ENCODE measurements at places on chromosomes 13 and 19.
A peak's percentile ranks its signal among the peaks of the same experiment; 100 is the strongest.

DNA sequence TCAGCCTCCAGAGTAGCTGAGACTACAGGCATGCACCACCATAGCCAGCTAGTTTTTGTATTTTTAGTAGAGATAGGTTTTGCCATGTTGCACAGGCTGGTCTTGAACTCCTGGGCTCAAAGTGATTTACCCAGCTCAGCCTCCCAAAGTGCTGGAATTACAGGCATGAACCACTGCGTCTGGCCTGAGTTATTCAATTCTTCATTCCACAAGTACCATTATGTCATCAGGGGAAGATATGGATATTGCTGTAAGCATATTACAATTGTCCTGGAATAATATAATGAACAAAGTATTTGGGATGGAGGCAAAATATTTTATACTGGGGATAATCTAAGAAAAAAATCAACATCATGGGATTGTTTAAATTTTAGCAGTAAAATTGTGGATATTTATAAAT, 646.0 kb upstream of the SLITRK6 start:
- DNase-seq: peak; percentile 6

DNA sequence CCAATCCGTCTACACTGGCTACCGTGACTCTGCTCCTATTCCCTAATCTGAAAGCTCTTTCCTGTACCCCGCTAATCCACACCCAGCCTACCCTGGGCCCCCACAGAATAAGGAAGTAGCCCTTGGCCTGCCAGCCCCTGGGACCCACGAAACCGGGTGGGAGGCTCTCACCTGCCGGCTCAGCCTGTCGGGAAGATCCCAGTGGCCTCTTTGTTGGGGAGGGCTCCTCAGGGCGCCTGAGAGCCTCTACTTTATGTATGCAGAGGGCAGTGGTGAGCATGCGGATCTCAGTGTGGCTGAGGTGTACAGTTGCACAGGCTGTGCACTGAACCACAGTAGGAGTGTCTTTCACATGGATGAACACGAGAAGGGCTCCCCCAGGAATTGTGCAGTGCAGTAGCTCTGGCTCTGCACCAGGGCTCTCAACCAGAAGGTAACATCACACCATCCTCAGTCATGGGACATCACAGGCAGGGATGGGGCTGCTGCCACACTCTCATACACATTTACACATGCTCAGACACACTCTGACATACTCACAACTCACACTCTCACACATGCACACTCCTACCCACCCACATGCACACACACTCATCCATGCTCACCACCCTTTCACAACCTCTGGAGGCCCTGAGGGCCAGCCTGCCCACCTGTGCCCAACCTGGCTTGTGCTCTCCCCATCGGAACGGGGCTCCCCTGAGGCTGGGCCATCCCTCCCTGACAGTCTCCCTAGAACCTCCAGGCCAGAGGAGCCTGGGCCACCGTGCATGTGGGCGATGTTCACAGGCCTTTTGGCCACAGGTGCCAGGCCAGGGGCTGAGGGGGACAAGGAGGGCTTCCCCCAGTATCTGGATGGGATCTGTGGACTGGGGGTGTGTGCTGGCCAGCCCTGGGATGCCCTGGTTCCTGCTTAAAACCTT, 135.0 kb downstream of the URI1 start:
- DNase-seq: no peak

GRCh38 chr19:29511768-29512167, 14.0 kb upstream of the VSTM2B start:
- no peak for DNase-seq

DNA sequence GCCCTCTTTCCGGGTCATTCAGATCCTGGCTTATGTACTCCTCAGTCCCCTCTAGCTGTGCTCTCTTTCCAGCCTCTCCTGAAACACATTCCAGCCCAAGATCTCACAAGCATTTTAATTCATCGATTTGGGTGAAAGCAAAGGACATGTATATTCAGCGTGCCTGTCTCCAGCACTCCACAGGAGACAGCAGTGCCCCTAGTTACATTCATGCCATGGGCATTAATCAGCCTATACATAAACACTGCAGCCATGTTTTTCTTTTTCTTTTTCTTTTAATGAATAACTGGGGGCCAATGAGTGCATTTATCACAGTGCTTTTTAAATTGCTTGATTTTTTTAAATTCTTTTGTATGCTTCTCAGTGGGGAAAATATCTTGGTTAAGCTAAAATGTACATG, 199.1 kb downstream of the DCT start:
- no peak for DNase-seq

GRCh38 chr19:2469102-2469914, 6.6 kb upstream of the GADD45B start:
- peak; percentile 55 for DNase-seq

Measured in fibroblast of gingiva (primary cell).